ENCODE measurements at places on chromosomes 5 and 9.
A peak's percentile ranks its signal among the peaks of the same experiment; 100 is the strongest.

GRCh38 chr9:105141146-105141975 lies 103.1 kb upstream of the SLC44A1 start:
- DNase-seq = no peak

GRCh38 chr5:56534102-56534829 lies 281.1 kb upstream of the MAP3K1 start:
- DNase-seq = no peak

DNA sequence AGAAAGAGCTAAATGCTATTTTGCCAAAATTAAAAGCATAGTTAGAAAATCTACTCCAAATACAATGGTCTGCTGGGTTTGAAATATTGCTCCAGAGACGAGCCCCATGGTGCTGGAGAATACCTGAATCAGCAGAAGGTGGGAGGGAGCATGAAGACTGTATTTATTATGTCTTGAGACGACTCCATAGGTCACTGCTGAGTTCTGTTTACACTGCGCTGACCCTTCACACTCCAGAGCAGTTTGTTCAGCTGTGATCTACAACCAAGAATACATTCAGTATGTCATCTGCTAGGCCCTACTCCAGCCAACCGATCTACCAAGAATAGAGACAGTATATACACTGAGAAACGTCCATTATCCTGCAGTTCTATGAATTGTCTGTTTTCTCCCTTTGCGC lies 150.5 kb downstream of the TLE1 start:
- DNase-seq = no peak

DNA sequence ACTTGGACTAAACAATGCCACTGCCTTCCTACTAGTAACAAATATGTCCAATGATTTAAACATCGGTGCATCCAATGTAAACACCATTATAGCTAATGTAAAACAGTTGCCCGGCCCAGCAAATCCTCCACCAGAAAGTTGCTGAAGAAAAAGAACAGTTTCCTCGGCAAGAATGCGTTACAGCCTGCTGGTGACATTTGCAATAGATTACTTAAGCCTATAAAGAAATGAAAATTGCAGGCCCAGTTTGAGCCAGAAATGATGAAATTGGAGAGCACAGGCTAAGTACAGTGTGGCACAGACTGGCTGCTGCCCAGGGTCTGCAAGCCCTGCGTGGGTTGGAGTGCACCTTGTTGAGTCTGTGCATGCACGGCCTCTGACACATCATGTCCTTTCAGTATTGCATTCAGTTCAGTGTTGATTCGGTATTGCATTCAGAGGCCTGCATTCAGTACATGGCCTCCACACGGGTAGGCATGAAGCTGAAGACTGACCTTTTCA lies 406.0 kb upstream of the KLF4 start:
- no peak for DNase-seq

- DNase-seq = no peak
These were observed 1.8 kb downstream of the NUDT2 start for GRCh38 chr9:34331196-34331595.

DNA sequence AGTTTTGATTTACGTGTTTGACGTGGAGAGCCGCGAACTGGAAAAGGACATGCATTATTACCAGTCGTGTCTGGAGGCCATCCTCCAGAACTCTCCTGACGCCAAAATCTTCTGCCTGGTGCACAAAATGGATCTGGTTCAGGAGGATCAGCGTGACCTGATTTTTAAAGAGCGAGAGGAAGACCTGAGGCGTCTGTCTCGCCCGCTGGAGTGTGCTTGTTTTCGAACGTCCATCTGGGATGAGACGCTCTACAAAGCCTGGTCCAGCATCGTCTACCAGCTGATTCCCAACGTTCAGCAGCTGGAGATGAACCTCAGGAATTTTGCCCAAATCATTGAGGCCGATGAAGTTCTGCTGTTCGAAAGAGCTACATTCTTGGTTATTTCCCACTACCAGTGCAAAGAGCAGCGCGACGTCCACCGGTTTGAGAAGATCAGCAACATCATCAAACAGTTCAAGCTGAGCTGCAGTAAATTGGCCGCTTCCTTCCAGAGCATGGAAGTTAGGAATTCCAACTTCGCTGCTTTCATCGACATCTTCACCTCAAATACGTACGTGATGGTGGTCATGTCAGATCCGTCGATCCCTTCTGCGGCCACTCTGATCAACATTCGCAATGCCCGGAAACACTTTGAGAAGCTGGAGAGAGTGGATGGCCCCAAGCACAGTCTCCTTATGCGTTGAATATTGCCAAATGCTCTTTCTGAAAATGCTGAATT lies 850 bp downstream of the RRAGA start:
- DNase-seq = peak; percentile 50

GRCh38 chr5:98424681-98425450 lies 348.6 kb upstream of the RGMB start:
- no peak for DNase-seq

GRCh38 chr9:129021091-129021490 lies 7.0 kb downstream of the SH3GLB2 start:
- no peak for DNase-seq

DNA sequence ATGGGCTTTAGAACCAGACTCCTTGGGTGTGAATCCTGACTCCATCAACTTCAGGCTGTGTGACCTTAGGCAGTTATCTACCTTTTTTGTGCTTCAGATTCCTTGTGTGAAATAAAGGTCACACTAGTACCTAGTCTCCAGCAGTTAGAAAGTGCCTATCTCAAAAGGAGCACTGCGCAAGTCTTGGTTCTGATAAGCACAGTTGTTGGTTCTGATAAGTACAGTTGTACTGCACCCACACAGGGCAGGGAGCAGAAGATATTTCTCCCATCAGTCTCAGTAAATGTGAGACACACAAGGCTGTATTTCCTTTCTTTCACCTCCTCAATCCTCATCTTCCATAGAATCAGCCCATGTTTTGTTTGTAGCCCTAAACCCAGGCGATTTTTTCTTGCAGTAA lies 116.6 kb upstream of the DPYSL3 start:
- DNase-seq = no peak

DNA sequence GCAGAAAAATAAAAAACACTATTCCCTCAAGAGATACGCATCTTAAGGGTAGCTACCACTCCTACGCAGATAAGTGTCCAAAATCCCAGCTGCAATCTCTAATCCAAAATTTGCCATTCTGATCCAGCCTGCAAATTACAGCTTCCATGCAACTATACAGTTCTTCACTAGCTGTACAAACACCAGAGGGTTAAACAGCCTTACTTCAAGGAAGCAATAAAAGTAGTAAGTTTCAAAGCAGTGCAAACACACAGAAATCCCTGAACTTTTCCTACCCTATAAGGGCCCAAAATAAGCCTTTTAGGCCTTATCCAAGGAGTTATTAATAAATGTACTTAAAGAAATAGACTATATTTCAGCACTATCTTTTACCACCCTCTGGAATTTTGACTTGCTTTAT lies 39.5 kb downstream of the PWWP2A start:
- DNase-seq = no peak

GRCh38 chr5:104247260-104247659 lies 684.7 kb upstream of the NUDT12 start:
- DNase-seq = no peak

DNA sequence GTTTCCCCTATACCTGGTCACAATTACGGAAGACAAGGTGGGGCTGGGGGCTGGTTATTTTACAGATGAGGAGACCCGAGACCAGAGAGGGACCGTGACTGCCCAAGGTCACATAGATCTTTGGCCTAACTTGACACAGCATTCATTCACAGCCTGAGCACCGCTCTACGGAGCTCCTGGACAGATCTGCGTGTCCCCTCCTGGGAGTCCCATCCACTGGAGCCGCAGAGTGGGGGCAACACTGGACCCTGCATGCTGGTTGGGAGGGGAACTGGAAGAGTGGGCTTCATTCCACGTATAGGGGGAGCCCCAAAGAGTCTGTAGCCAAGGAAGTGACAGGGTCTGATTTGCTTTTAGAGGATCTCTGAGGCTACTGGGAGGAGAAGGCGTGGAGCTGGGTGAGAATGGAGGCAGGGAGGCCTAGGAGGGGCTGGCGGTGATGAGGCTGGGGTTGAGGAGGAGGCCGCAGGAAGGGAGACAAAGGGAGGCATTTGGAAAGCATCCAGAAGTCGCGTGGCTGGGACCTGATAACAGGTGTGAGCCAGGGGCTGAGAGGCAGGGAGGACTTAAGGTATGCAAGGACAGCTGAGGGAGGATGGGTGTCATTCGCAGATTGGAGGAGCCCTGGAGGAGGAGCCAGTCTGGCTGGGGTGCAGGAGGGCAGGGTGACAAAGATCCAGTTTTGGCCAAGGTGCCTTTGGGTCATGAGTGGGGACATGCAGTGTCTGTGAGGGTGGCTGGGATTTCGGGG lies 64.3 kb upstream of the IER5L start:
- DNase-seq = no peak

GRCh38 chr5:2519153-2519552 lies 232.3 kb downstream of the IRX2 start:
- DNase-seq = no peak

DNA sequence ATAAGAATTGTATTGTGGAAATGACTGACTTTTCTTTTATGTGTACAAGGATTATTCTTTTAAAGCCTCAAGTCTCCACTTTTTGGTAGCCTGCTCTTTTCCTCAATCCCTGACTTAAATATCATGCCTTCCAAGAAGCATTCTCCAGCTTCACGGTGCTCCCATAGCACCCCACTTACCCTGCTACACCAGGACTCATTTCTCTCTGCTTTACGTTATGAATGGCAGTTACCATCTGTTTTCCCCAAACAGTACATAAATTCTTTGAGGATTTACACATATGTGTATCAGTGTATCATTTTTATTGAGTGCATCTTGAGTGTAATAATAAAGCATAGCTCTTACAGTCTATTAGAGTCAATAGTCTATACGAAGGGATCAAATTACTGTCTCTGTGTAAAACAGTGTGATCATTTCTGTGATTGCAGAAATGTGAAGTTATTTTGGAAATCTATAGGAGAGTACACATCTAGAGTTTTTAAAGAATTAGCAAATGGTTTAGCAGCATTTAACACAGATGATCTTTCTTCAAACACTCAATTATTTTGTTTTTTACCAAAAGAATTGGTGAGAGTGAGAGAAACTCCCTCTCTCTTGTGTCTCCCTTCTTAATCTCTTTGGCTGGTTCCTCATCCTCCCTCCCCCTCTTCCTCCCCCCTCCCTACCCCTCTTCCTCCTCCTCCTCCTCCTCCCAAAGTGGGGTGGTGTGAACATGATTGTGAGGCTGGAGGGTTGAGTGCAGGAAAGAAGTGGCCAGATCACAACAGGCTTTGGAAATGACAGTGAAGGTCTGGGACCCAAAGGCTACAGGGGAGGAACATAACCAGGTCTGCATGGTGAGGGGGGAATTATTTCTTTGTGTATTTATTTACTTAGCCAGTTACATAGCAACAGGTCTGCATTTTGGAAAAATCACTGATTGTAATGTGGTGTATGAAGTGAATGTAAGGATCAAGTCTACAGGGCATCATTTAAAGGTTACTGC lies 27.6 kb upstream of the ECM2 start:
- no peak for DNase-seq

- DNase-seq = no peak
These were observed 293.1 kb upstream of the CCNH start for GRCh38 chr5:87705876-87706275.

DNA sequence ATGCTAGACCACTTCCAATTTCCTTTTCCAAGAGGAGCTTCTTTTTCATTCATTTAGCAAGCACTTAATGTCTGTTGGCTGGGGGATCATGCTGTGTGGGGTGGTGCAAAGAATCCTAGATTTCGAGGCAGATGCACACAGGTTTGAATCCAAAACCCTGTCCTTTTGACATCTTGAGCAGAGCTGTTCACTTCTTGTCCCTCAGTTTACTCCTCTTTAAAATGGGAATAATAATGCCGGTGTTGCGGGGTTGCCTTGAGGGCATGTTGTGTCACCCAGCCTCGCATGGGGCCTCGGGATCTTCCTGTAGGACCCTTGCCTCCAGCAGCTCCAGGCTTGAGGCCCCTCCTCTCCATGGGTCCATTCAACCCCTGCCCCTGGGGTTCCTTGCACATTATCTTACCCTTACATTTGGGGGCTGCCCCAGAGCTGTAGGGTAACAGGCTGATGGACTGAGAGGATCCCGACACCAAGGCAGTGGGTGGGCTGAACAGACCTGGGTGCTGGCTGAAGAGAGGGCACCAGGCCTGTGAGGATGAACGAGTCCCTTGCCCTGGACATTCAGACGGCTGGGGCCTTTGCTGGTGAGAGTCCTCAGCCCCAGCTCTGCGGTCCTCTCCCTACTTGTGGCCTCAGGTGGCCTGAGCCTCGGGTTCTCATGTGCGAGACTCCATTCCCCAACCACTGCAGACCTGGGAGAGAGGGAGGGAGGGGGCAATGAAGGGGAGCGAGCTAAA lies 145.8 kb downstream of the BARX1 start:
- DNase-seq = no peak

GRCh38 chr9:23081377-23081776 lies 634.8 kb downstream of the DMRTA1 start:
- DNase-seq = no peak

DNA sequence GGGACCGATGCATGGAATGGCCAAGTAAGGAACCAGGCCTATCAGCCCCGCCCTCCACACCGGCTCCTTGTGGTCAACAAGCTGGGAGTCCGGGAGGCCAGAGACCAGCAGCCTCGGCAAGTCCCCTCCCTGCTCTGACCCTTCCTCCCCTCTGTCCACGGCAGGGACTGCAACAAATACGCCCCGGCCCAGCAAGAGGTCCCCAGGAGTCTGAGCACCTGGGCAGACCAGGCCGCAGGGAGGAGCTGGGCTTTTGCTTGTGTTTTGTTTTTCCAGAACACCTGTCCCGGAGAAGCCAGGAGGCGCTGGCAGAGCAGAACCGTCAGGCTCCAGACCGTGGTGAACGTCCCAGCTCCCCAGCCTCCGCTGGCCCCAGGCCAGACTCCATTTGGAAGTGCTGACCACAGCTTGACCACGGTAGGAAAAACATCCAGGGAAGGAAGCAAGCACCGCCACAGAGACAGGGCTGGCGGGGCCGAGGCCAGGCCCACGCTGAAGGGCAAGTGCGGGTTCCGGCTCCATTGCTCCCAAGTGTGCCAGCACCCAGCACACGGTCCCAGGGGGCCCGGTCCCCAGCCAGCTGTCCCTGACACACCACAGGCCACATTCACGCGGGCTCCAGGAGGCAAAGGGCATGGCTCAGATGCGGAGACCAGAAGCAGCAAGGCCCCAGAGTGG lies 56.7 kb downstream of the VAV2 start:
- peak; percentile 79 for DNase-seq

DNA sequence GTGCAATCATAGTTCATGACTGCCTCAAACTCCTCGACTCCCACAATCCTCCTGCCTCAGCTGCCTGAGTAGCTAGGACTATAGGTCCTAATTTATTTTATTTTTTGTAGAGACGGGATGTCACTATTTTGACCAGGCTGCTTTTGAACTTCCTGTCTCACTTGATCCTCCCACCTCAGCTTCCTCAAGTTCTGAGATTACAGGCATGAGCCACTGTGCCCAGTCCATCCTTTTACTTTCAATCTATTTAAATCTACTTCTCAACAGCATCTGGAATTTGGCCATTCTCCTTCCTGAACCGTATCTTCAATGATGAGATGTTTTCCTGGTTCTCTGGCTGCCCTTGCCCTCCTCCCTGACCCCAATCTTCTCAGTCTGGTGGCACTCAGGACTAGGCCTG lies 12.2 kb upstream of the GRIN1 start:
- no peak for DNase-seq

- peak; percentile 71 for DNase-seq
These were observed 13.5 kb upstream of the B4GALT1 start for GRCh38 chr9:33180526-33181184.
